CD8-positive, alpha-beta T cell (primary cell): ENCODE measurements at places on chromosomes 7 and 10.

DNA sequence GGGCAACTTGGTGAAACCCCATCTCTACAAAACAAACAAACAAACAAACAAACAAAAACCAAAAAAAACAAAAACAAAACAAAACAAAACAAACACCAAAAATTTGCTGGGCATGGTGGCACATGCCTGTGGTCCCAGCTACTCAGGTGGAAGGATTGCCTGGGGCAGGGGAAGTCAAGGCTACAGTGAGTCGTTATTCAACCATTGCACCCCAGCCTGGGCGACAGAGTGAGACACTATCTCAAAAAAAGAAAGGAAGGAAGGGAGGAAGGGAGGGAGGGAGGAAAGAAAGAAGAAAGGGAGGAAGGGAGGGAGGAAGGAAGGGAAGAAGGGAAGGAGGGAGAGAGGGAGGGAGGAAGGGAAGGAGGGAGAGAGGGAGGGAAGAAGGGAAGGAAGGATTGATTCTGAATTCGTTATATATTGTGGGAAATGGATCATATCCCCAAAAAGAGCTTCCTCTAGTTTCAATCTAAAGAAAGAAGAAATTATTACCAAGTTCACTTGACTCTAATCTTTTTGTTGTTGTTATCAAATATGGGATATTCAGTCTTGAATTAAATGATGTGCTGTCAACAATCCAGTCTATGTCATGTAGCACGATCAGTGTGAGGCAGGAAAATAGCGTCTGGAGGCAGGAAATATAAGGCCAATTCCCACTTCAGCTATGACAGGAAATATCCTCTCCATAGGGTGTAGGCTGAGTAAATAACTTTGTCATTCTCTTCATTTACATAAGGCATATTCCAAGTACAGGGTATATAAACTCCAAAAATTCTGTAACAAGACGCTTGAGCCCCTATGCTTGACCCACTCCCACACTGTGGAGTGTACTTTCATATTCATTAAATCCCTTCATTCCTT, 26.2 kb upstream of the TRIM24 start:
- no peak for DNase-seq

DNA sequence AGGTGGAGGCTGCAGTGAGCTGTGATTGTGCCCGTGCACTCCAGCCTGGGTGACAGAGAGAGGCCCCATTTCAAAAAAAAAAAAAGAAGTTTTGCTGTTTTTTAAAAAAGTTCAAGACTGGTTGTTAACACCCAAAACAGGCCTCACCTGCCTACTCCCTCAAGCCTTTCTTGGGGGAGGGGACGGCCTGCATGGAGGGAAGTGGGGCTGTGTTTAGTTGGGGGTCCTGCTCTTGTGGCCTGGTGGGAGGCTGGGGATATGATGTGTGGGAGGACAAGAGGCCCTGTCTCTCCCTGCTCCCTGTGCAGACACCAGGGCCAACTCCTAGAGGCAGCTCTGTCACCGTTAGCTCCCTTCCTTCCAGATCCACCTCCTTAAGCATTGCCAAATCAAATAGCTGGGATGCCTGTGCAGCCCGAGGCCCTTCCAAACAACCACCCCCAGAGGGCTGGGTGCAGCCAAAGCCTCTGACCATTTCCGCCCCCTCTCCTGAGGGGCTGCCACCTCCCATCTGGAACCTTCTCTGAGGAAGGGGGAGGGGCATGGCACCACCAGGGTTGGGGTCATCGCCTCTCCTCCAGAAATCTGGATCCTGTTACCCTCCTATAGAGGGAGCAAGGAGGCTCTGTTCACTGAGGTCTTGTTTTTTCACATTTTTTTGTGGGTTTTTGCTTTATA, 32.9 kb upstream of the ANKRD2 start:
- DNase-seq, result no peak

- DNase-seq, result no peak
These were observed 22.5 kb upstream of the CHRM2 start for GRCh38 chr7:136845899-136846465.

- DNase-seq, result no peak
These were observed 60.2 kb upstream of the CAMK2B start for GRCh38 chr7:44385434-44386138.
